ENCODE measurements at places on chromosomes 6 and 20.
A peak's percentile ranks its signal among the peaks of the same experiment; 100 is the strongest.

DNA sequence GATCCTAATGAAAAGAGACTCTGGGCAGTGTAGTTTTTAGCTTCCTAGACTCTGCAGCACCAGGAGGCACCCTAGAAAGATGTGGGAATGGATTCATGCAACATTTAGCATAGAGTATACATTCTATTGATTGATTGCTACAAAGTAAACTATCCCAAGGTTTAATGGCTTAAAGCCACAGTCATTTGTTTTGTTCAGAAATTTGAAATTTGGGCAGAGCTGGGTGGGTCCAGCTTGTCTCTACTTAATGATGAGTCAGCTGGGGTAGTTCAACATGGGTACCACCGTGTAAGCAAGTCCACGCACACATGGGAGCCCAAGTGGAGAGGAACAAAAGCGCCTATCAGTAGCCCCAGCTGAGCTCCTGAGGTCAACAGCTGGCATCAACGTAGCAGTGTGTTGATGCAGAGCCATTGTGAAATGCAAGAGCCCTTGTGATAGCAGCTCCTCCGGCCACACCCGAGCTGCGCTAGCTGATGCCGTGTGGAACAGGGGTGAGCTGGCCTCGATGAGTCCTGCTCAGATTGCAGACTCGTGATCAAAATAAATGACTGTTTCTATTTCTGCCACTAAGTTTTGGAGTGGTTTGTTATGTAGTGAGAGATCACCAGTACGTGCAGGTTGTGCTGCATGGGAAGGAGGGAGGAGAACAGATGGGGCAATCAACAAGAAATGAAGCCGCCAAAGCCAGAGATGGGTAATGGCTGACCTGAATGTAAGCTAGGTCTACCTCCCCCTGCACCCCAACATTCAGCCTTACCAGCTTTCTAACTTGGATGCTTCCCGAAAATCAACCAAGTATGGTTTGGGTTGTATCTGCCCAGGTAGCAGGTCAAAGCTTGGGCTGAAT is 45.7 kb upstream of the TRAF3IP2 start:
- no peak for DNase-seq

GRCh38 chr6:20415712-20416454 is 14.2 kb downstream of the E2F3 start:
- no peak for DNase-seq

- DNase-seq, result no peak
These were observed 12.7 kb downstream of the STX11 start for GRCh38 chr6:144162977-144163376.

DNA sequence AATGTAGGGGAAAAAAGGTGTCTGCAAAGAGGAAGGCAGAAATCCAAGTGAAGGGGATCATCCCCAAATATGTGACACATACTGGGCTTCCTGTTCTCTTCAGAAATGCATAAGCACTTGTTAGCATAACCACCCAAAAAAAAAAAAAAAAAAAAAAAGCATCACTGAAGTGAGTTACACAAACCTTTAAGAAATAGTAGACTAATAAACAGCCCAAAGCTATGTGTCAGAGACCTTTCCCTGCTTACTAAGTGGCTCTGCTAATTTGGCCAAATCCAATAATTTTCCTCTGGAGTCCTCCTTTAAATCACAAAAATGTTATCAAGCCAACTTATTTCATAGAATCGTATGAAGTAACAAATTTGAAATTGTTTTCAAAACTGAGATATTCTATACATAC is 7.5 kb upstream of the DST start:
- DNase-seq, result no peak

DNA sequence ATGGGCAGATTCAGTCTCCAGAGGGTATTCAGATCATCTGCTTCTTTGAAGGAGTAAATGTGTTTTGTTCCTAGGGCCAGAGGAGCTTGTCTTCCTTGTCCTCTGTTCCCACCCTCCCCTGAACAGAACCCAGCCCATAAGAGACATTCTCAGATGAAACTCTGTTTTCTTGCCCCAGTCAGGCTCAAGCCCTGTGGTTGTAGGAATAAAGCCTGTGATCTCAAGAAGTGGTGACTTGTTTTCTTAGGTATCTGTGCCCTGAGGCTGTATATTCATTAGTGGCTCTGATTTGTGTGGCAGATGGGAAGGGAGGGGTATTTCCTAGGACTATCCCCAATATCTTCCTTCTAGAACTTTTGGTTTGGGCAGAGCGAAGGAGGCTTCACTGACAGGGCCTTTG is 27.9 kb downstream of the GSS start:
- no peak for DNase-seq

GRCh38 chr6:10558565-10558964 is 37.4 kb downstream of the GCNT2 start:
- DNase-seq, result no peak

DNA sequence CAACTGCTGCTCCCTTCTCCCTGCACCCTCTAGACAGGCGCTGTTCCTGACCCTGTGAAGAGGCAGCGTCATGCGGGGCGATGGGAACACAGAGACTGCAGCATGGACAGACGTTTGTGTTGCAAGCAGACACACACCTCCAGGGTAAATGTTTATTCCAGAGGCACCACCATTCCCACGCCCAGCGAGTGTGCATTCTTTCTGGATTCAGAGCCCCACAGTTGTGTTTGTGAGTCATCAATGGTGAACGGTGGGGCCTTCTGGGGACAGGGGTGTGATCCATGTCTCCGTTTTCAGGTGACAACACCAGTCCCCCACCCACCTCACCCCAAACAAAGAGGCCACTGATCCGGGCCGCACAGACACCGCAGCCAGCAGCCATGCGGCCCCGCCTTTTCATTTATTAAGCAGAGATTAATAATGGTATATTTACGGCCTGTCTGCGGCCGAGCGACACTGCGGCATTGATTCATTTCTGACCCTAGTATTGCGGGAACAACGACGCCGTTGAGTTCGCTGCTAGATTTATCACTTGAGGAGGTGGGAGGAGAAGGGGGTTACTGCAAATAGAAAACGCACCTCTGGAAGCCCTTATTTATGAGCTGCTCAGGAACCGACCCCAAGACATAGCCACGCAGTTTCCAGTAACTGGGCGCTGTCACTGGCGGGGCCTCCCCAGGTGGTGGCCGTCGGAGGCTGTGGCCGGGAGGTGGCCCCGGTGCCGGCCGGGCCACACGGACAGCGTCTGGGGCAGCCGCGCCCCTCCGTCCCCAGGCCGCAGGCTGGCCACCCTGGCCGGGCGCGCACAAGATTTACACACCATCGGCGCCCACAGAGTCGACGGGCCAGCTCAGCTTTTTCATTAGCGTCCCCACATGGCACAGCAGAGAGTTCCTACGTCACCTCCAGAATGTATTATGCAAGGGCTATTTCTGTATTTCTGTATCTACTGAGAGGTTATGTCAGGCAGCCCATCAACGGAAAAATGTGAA is 367.6 kb downstream of the THBS2 start:
- no peak for DNase-seq

DNA sequence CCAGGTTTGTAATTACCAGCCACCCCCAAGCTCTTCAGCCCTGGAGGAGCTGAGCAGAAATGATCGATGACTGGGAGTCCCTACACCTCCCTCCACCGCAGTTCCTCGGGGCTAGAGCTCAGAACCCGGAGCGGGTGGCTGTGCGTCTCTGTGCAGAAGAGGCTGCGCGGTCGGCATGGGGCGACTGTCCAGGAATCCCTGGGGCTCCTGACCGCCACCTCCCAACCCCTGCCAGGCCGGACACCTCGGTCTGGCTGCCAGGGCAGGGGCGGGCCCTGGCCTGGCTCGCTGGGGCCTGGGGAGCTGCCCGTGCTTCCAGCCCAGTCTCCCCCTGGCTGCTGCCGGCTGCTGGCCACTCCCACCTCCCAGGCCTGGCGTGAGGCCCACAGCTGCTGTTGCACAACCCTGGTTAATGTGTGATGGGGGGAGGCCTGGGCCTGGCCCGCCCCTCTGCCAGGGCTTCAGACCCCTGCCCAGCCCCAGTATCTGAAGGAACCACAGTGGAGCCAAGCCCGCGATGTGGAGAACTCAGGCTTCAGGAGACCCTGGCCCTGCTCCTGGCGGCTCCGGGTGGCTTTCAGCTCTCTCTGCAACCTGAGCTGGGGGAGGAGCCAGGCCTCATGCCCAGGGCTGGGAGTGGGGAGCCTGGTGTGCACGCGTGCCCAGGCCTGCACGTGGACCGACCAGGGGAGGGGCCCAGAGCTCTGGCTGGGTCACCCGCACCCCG is 1.2 kb downstream of the SLC2A4RG start:
- DNase-seq, result peak; percentile 80

- no peak for DNase-seq
These were observed 27.2 kb upstream of the CHD6 start for GRCh38 chr20:41645372-41645771.

- DNase-seq, result no peak
These were observed 13.4 kb downstream of the PRKN start for GRCh38 chr6:162713974-162714780.

DNA sequence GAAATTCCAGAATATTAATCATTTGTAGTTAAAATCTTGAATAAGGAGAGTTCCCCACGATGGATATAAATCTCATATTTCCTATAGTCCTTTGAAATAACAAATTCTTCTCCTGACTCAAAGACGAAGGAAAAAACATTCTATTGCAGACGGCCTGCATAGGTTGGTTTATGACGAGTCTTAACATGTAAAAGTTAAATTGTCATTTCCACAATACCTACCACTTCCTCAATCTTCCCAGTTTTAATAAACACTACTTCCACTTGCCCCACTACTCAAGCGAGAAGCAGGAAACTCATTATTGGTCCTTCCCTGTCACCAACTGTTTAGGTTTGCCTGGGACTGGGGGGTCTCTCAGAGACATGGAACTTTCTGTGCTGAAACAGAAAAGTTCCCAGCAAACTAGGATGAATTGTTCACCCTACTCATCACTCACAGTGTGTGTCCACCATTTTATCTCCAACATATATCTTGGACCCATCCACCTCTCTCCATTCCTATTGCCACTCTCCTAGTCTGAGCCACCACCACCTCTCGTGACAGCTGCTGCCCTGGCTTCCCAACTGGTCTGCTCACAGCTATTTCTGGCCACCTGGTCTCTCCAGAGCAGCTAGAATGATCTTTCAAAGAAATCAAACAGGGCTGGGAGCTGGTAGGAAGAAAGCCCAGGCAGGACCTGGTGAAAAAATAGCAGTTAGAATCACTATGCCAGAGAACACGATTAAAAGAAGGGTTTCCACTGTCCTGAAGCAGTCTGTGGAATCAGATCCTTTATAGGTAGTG is 15.1 kb upstream of the ZSCAN9 start:
- DNase-seq, result no peak

- no peak for DNase-seq
These were observed 182.4 kb downstream of the KHDC1L start for GRCh38 chr6:73042892-73043291.

GRCh38 chr6:109671733-109672132 is 19.3 kb downstream of the AK9 start:
- DNase-seq, result peak; percentile 84

DNA sequence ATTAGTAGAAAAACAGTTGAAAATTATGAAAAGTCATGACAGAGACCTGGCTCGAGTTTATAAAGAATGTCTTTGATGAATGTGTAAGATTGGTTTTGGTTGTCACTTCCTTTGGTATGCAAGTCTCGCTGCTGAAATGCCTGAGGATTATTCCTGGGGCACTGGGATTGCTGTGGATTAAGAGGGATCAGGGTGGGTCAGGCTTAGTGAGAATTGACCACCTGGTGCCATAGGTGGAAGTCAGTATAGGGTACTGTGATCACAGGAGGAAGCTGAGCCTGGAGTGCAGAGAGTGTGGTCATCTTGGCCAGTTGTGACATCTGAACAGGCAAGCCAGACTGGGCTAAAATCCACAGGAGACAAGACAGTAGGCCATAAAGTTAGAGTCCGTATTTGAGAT is 34.9 kb downstream of the CEP43 start:
- no peak for DNase-seq

GRCh38 chr6:90383196-90383822 is 86.7 kb upstream of the BACH2 start:
- no peak for DNase-seq

DNA sequence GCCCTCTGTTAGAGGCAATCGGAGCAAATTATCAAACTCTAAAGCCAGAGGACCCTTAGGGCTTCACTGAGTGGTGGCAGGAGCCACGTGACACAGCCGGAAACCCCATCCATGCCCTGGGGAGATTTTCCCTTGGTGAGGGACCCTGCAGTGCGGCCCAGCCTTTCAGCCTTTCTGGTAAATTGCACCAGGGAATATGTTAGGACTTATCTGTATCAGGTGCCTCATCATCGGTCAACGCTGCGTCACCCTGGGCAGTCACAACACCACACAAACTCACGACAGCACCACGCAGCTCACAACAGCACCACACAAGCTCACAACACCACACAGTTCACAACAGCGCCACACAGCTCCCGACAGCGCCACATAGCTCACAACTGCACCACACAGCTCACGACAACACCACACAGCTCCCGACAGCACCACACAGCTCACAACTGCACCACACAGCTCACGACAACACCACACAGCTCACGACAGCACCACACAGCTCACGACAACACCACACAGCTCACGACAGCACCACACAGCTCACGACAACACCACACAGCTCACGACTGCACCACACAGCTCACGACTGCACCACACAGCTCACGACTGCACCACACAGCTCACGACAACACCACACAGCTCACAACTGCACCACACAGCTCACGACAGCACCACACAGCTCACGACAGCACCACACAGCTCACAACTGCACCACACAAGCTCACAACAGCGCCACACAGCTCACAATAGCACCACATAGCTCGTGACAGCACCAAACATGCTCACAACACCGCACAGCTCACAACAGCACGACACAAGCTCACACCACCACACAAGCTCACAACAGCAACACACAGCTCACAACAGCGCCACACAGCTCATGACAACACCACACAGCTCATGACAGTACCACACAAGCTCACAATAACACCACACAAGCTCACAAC is 199.0 kb downstream of the DLL1 start:
- DNase-seq, result no peak

GRCh38 chr6:21587179-21587960 is 6.2 kb upstream of the SOX4 start:
- peak; percentile 61 for DNase-seq

DNA sequence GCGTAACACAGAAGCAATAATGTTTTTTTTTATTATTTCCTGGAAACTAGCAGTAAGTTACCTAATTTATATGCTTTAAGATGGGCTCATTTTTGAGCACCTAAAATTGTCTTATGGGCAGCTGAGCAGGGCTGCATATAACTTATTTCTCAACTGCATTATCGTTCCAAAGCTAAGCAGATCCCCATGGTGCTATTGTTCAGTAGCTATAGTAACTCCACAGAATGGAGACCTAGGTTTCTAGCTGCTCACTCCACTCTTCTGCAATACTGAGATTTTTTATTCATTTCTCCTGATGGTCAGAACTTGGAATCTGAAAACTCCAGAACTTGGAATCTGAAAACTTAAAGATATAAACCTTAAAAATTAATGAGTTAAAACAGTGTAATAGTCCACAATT is 18.7 kb downstream of the CRISP1 start:
- DNase-seq, result no peak
